ENCODE measurements at places on chromosomes 5 and 9.

- DNase-seq = peak; percentile 46
These were observed 81.9 kb downstream of the TNC start for GRCh38 chr9:115035841-115036612.

DNA sequence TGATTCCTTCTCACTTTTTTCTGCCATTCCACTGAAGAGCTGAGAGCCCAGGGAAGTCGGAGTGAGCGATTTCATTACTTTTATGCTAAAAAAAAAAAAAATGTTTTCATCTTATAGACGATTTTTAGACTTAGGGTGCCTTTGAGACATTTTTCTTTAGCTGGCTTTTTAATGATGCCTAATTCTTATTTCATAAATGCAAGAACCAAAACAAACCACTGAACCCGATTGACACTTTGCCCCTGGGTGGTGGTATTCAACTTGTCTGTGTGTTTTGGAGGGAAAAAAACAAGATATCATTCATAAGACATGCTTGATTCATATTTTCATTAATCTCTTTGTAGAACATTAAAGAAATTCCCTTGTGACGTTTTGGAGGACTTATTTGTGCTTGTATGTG lies 2.4 kb downstream of the TLE4 start:
- no peak for DNase-seq

- no peak for DNase-seq
These were observed 25.0 kb downstream of the SH3PXD2B start for GRCh38 chr5:172429201-172429940.

DNA sequence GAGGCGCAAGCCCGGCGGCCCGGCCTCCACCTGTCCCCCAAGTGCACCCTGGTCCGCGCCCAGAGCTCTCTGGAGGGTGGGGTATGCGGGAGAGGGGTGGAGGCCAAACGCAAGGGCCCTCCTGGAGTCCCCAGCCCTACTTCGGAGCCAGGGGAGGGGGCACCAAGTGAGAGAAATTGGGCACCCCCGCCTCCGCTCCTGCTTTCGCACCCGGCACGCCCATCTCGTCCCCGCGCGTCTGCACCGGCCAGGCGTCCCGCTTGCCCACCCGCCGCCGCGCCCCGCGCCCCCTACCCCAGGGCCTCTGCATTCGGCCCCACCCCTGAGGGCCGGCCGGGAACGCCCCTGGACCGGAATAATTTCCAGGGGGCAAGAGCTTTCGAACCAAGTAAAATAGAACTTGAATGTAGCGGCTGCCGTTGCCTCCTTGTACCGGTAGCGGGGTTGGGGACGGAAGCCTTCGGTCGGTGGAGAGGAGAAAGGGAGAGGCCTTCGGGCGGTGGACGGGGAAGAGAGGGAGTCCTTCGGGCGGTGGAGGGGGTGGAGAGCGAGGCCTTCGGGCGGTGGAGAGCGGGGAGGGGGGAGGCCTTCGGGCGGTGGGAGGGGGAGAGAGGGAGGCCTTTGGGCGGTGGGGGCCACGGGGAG lies 694 bp upstream of the PHPT1 start:
- no peak for DNase-seq

DNA sequence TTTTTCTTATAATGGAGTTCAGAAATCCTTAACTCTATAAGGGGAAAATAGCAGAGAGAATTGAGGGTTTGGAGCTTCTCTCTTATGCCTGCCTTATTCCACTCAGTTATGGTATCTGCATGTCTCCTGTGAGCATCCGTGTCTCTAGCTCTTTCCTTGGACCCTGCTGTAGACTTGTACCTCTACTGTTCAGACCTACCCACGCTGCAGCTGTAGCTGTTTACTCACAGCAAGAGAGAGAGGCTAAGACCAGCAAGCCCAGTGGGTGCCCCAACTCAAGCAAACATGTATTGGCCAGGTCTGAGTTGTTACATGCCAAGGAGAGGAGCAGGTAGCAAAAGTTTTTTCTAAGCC lies 7.1 kb upstream of the PCSK1 start:
- no peak for DNase-seq

GRCh38 chr9:127980060-127980705 lies 606 bp downstream of the EEIG1 start:
- no peak for DNase-seq
